ENCODE measurements at places on chromosomes 12 and 14. TPM values are rescaled to one million over a fixed set of nuclear protein-coding genes. Genes with fewer than 3 reads are reported as not detected.

DNA sequence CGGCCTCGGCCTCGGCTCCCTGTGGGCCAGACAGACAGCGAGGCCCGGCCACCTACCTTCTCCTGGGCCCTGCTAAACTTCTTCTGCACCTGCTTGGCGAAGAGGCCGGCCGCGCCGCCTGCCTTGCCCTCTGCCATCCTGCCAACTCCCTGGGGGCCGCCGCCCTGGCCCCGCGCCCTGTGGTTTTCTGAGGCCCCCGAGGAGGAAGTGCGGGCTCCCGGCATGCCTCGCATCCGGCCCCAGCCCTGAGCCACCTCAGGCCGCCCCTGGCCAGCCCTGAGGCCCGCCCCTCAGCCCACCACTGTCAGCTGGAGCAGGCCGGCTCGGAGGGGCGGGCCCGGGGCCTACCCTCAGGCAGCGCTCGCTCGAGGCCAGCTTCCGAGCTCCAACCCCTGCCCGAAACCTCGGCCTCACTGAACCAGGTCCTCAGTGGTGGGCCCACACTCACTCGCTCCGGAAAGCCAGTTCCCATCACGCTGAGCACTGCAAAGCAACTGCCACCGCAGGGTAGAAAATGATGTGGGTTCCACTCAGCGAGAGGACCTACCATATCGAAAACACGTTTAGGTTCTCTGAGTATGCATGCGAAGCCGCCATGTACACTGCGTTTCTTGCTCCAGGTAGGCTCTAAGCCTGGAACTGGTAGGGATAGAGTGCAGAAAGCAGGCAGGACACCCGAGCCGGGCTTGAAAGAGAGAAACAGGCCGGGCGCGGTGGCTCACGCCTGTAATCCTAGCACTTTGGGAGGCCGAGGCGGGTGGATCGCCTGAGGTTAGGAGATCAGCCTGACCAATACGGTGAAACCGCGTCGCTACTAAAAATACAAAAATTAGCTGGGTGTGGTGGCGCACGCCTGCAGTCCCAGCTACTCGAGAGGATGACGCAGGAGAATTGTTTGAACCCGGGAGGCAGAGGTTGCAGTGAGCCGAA, at the start of gene BIN2:
BIN2 (minus strand) TSS at position 209 of the 930 bp plus-strand sequence; CDS start at position 137, 72 bp downstream.
- H3K4me3 ChIP-seq = peak within 1 kb of the TSS; percentile 93
- peak within 1 kb of the TSS; percentile 96 for H3K27ac ChIP-seq
- H3K36me3 ChIP-seq = peaks cover 46% of the 10 kb centered on the region
- H3K27me3 ChIP-seq = no peaks in the 10 kb centered on the region

Gene MYF6
- total RNA-seq = not detected

GRCh38 chr12:104371043-104371870, 67.7 kb downstream of the EID3 start:
- H3K36me3 ChIP-seq = peaks cover 2% of the 10 kb centered on the region
- DNase-seq = no peak
- no peak overlapping the region for H3K27ac ChIP-seq
- no peaks in the 10 kb centered on the region for H3K27me3 ChIP-seq

Gene FITM1
- 2.0 TPM for total RNA-seq

Gene TAS2R43
- 1.9 TPM for total RNA-seq

DNA sequence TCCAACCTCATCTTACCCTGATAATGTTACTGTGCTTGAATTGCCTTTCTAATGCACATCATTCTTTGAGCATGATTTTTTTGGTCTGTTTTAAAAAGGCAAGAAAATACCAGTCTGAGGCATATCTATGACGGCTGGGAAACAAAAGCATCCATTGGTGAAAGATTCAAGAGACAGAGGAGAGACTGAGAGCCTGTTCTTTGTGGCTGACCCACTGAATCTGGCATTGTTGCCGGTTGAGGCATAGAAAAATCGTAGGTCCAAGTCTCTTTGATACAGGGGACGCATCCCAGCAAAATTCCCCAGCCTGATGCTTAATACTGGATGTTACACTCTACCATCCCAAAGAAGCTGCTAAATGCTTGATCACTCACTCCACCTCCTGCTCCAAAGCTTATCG, 2.9 kb upstream of the KLHL42 start:
- no peak for DNase-seq
- peaks cover 22% of the 10 kb centered on the region for H3K4me1 ChIP-seq
- H3K27me3 ChIP-seq = peaks cover 15% of the 10 kb centered on the region
- no peak overlapping the region for H3K4me3 ChIP-seq
